SW480 (cell line): ENCODE measurements at places on chromosomes 13 and 19.

DNA sequence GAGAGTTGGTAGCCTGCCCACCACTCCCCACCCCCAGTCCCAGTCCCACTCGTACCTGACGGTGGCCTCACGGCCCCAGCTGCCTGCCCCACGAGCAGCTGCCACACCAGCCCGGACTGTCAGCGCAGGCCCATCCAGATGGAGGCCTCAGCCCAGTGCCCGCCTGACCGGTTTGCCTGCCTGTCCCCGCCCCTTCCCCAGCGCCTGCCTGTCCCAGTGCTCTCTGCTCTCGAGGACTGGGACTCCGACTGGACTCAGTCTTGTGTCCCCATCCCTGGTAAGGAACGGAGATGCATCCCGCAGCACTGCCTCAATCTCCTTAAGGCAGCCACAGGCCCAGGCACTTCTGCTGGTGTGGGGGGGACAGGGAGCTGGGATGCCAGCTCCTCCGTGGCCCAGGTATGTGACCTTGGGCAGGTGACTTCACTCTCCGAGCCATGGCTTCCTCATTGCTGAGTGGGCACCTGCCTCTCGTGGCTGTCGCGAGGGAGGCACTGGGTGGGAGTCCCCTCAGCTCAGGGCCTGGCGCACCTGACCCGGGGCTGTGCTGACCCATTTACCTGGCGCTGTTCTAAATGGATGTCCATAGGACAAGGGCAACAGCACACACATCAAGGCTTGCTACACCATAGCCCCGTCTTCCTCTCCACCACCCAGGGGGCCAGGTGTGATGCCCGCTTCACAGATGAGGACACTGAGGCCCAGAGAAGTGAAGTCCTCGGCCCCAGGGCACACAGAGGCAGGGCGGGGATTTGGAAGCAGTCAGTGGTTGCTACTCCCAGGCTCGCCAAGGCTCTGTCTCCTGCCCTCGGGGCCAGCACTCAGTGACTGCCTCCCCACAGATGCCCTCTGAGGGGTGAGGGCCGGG lies at the start of gene NKPD1:
NKPD1 (minus strand) TSS at position 113 of the 868 bp plus-strand sequence. CDS start 832 bp downstream, outside the sequence.
- no peak for DNase-seq

DNA sequence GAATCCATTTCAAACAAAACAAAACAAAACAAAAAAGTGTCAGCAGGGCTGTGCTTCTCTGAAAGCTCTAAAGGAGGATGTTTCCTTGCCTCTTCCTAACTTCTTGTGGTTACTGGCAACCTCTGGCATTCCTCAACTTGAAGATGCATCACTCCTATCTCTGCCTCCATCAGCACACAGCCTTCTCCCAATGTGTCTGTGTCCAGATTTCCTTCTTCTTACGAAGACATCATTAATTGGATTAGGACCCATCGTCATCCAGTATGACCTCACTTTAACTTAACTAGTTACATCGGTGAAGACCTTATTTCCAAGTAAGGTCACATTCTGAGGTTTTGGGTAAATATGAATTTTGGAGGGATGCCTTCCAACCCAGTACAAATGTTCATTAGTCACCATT lies 33.8 kb upstream of the GTF2F2 start:
- DNase-seq, result no peak

DNA sequence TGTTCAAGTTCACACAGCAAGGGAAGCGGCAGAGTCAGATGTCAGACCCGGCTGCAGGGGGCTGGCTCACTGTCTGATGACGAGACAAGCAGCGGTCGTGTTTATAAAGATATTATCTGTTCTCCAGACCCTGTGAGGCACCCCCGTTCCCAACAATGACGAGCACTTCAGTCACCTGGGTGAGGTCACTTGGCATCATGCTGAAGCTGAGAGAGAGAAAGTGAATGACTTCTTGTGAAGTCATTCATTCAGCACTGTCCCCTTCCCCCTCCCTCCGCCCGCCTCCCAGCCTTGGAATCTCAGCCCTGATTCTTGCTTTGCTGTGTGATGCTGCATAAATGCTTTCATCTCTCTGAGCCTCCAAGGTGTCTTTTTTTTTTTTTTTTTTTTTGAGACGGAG lies 4.9 kb upstream of the LYPD3 start:
- DNase-seq, result no peak

- no peak for DNase-seq
Measured at GRCh38 chr13:30504081-30504480, 38.3 kb upstream of the HMGB1 start.

DNA sequence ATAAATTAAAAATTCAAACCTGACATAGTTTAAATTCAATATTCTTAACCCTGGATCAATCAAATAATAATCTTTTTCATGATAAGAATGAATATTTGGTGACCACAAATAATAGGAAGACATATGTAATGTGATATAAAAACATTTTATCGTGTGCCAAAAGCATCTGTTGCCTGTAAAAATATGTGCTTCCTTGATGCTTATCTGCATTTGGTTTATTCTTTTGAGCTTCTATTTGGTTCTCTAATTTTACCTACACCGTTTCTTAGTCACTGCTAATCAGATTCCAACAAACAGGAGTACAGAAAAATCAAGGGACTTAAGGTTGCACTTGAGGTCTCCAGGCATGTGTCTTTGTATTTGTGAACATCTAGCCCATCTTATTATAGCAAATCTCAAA lies 274.5 kb downstream of the DCT start:
- DNase-seq, result no peak

DNA sequence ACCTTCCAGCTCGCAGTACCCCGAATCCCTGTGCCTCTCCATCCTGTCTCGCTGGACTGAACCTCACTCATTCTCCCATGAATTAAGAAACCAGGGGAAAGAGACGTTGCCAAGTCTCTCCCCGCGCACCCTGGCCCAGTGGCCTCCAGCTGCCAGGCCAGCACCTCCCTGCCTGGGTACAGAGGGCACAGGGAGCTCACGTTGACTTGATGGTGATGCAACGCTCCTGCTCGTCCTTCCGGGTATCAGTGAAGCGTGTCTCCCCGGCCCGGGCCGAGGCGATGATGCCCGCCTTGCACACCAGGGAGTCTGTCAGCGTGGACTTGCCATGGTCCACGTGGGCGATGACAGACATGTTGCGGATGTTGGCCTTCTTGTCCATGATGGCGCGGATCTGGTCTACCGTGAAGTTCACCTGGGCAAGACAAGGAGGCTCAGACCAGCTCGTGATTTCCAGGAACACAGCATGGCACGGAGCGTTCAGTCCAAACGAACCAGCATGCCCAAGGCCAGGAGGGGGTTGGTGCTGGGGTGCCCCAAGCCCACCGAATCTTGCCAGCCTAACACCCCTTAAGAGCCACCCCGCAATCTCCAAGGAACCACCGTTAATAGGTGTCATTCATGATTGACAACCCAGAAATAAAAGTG lies 1.2 kb downstream of the EEF2 start:
- DNase-seq, result no peak

DNA sequence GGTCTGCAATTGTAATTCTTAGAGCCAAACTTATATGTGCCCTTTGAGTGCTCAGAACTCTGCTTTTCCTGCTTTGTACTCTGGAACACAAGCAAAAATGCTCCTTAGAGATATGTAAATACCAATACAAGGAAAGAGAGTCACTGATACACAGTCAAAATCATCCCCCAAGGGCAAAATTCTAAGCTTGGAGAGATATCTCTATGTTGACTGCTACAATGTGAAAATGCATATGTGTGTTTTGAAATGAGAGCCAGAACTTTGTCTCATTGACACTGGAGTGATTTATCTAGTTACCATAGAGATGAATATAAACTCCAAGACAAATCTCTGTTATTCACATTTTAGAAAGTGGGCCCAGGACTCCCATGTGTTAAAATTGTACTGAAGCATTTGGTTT lies 494.8 kb upstream of the SLITRK1 start:
- no peak for DNase-seq

DNA sequence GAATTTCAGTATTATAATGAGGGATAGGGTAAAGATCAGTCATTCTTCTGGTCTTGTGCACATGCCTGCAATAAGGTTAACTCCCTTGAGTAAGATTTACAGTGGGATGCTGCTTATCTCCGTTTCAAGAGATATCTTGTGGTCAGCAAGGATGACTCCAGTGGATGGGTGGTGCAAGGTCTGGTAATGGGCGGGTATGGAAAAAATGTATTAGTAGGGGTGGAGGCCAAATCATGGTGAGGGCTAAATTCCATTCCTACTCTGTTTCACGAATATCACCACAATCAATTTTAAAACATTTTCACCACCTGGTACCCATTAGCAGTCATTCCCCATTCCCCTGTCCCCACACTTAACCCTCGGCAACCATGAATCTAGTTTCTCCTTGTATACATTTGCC lies 40.6 kb downstream of the CCDC122 start:
- no peak for DNase-seq

DNA sequence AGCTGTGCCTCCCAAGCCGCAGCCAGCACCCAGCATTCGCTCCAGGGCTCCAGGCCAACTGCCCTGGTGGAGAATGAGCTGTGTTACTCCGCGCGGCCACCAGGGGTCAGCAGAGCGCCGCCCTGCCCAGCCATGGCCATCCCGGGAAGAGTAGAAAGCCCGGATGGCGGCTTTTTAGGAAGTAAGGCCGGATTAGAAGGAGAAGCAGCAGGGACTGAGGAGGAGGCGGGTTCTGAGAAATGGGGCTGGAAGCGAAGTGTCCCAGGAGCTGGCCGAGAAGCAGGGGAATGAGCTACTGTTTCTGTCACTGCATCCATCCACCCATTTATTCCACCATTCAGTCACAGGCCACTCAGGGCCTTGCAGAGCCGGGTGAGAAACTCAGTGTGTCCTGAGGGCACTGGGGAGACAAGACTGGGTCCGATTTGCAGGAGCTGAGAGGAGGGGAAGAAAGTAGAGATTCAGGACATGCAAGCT lies 6.6 kb upstream of the NPAS1 start:
- DNase-seq, result peak; percentile 75

DNA sequence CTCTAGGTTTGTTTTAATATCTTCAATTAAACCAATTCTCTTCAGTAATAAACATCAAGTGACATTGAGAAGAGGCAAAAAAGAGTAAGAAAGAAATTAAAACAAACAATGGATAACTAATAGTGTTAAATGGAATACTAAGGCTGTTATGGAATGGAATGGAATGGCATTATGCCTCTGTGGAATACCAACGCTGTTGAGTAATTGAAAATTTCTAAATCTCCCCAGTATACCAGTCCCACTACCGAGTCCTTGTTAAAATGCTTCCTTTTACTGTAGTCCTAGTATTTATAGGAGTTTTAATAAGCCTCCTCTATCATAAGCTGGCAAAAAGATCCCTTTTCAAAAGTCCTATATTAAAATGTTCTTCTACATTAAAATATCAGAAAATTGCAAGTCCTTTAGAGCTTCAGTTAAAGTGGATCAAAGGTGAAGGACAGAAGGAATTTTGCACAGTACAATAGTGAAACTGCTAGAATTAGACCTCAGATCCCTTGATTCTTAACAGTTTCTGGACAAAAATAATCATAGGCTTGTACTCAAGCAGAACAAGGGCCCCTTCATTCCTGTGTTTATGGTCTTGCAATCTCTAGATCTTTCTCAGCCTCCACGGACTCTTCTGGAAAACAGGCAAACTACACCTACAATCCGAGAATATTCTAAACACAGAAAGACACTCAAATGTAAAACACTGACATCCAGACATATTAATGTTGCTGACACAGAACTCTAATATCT lies 128.2 kb downstream of the PCDH9 start:
- DNase-seq, result no peak

DNA sequence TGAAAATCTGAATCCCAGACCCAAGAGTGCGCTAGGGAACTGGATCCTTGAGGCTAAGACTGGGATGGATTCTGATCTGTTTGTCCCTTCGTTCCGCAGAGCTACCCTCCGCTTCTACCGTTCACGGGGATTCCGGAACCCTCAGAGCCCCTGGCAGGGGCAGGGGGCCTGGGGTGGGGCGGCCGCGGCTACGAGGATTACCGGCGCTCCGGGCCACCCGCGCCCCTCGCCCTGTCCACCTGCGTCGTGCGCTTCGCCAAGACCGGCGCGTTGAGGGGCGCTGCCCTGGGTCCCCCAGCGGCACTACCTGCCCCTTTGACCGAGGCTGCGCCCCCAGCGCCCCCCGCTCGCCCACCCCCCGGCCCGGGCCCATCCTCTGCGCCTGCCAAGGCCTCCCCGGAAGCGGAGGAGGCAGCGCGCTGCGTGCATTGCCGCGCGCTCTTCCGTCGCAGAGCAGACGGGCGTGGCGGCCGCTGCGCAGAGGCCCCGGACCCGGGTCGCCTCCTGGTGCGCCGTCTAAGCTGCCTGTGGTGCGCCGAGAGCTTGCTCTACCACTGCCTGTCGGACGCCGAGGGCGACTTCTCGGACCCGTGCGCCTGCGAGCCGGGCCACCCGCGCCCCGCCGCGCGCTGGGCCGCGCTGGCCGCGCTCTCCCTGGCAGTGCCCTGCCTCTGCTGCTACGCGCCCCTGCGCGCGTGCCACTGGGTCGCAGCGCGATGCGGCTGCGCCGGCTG lies 7.1 kb downstream of the SPRED3 start:
- DNase-seq, result no peak
